H1 (cell line): ENCODE measurements at places on chromosomes 3 and 15. TPM values are rescaled to one million over a fixed set of nuclear protein-coding genes. Genes with fewer than 3 reads are reported as not detected.

- no peaks in the 10 kb centered on the region for H3K27me3 ChIP-seq
- H3K36me3 ChIP-seq = no peaks in the 10 kb centered on the region
- H3K27ac ChIP-seq = no peak overlapping the region
- no peak for DNase-seq
- H3K4me1 ChIP-seq = no peaks in the 10 kb centered on the region
These were observed 332.4 kb downstream of the ARPP21 start for GRCh38 chr3:35971686-35972085.

GRCh38 chr3:194623449-194624290 is 9.5 kb downstream of the TMEM44 start:
- no peak overlapping the region for H3K27ac ChIP-seq
- DNase-seq = no peak
- no peak overlapping the region for H3K4me3 ChIP-seq

GRCh38 chr3:157100608-157101396 is 59.1 kb downstream of the CCNL1 start:
- H3K36me3 ChIP-seq = no peaks in the 10 kb centered on the region
- no peak overlapping the region for H3K27ac ChIP-seq
- H3K4me1 ChIP-seq = peaks cover 3% of the 10 kb centered on the region; the same call in 1 of the 2 replicates
- no peak for DNase-seq

GRCh38 chr15:96325541-96326327 is 4.8 kb upstream of the NR2F2 start:
- H3K27me3 ChIP-seq = peaks cover 96% of the 10 kb centered on the region
- no peaks in the 10 kb centered on the region for H3K36me3 ChIP-seq
- H3K27ac ChIP-seq = no peak overlapping the region
- H3K4me3 ChIP-seq = no peak overlapping the region
- DNase-seq = no peak

SLC9C1 gene
- total RNA-seq = 0.24 and 1.1 TPM in 2 replicates

- H3K27me3 ChIP-seq = no peaks in the 10 kb centered on the region
- no peak for DNase-seq
- no peak overlapping the region for H3K4me3 ChIP-seq
- H3K4me1 ChIP-seq = no peaks in the 10 kb centered on the region
These were observed 597.5 kb upstream of the ROBO2 start for GRCh38 chr3:76442374-76442915.

DNA sequence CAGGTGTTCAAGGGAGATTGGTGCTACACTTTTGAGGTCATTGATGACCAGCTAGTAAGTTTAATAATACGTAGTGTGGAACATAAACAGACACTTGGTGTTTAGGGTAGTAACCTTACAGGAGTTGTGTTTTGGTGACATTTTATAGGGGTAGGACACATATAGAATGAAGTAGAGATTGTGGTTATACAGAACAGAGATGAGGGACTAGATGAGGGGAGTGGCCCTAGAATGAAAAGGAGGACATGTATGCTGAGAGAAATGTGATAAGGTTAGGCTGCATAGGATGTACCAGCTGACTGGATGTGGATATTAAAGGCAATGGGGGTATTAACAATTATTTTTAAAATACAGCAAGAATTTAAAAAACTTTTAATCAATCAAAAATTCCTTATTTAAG is 8.0 kb downstream of the MBNL1 start:
- H3K27ac ChIP-seq = no peak overlapping the region
- 0 out of 2 replicates have a peak, but pooled peaks cover 3% of the 10 kb centered on the region for H3K4me1 ChIP-seq
- DNase-seq = no peak
- H3K36me3 ChIP-seq = no peaks in the 10 kb centered on the region

- no peak overlapping the region for H3K4me3 ChIP-seq
- no peak overlapping the region for H3K27ac ChIP-seq
- H3K36me3 ChIP-seq = no peaks in the 10 kb centered on the region
These were observed 347.4 kb upstream of the DCBLD2 start for GRCh38 chr3:99248913-99249312.

SIDT1 gene
- total RNA-seq = not detected in 2 replicates

- DNase-seq = no peak
- H3K27ac ChIP-seq = no peak overlapping the region
- no peaks in the 10 kb centered on the region for H3K36me3 ChIP-seq
- H3K27me3 ChIP-seq = no peaks in the 10 kb centered on the region
These were observed 576.2 kb downstream of the TUSC7 start for GRCh38 chr3:117285737-117286136.

DNA sequence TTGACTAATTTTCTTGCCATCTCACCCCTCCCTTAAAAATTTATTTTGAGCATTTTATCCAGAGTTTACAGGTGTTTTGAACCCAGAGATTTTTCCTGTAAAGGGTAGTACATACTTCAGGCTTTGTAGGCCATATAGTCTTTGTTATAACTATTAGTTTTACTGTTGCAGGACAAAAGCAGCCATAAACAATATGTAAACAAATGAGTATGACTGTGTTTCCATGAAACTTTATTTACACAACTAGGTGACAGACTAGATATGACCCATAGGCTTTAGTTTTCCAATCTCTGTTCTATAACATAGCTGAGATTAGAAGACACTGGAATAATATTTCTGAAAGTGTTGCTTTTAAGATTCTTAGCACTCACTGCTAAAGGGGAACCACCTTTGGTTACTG is 587.9 kb downstream of the PDCD6IP start:
- no peak overlapping the region for H3K27ac ChIP-seq
- H3K36me3 ChIP-seq = no peaks in the 10 kb centered on the region
- no peaks in the 10 kb centered on the region for H3K4me1 ChIP-seq
- no peaks in the 10 kb centered on the region; the same call in 1 of the 2 replicates for H3K27me3 ChIP-seq
- DNase-seq = no peak

GMNC gene
- 0.24 and 0.50 TPM in 2 replicates for total RNA-seq

CLDN18 gene
- total RNA-seq = not detected in 2 replicates

DNA sequence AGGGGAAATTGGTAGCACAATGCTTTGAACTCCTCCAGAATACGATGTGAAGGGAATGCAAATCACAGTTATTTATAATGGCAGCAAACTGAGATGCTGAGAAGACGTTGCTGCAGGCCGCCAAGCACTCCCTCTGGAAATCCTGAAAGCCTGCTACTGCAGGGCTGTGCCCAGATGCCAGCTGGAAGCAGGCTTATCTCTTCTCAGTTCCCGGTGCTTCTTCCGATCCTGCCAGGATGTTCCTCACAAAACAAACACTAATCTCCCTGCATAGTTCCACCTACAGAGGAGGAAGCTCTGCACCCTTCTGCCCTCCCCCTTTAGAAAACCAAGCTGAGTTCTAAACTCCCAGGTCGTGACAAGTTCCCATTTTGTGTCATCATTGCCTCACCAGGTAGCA is 201.7 kb upstream of the BCL6 start:
- H3K27me3 ChIP-seq = no peaks in the 10 kb centered on the region
- no peak overlapping the region for H3K27ac ChIP-seq
- no peak for DNase-seq
- H3K36me3 ChIP-seq = no peaks in the 10 kb centered on the region

- no peak overlapping the region for H3K4me3 ChIP-seq
- H3K4me1 ChIP-seq = peaks cover 5% of the 10 kb centered on the region
- H3K36me3 ChIP-seq = no peaks in the 10 kb centered on the region
These were observed 88.8 kb downstream of the IGF1R start for GRCh38 chr15:98737159-98737558.

GRCh38 chr3:30516238-30516637 is 90.2 kb upstream of the TGFBR2 start:
- no peak overlapping the region for H3K4me3 ChIP-seq
- H3K27ac ChIP-seq = no peak overlapping the region
- H3K36me3 ChIP-seq = no peaks in the 10 kb centered on the region
- no peaks in the 10 kb centered on the region for H3K4me1 ChIP-seq
- DNase-seq = no peak

EPHA6 gene
- 2.8 and 3.2 TPM in 2 replicates for total RNA-seq

TTLL13 gene
- 0.19 TPM in 1 of 2 replicates, not detected in the other for total RNA-seq

DNA sequence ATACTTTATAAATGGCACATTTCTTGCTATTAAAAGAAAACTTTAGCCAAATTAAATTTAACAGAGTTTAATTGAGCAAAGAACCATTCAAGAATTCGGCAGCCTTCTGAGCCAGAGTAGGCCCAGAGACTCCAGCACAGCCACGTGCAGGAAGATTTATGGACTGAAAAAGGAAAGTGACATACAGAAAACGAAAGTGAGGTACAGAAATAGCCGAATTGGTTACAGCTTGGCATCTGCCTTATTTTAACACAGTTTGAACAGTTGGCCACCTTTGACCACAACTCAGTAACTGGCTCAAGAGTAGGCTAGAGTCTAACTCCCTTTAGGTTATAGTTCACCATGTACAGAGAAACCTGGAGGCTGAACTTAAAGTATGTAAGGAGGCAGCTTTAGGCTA is 17.6 kb downstream of the CFAP44 start:
- H3K4me1 ChIP-seq = no peaks in the 10 kb centered on the region
- H3K36me3 ChIP-seq = no peaks in the 10 kb centered on the region
- H3K4me3 ChIP-seq = no peak overlapping the region
- no peak for DNase-seq
- H3K27ac ChIP-seq = no peak overlapping the region

PLSCR4 gene
- total RNA-seq = 1.5 and 2.9 TPM in 2 replicates

GRCh38 chr3:65669163-65669875 is 369.4 kb downstream of the MAGI1 start:
- no peaks in the 10 kb centered on the region for H3K36me3 ChIP-seq
- no peaks in the 10 kb centered on the region for H3K4me1 ChIP-seq
- no peak overlapping the region for H3K4me3 ChIP-seq
- DNase-seq = no peak
- no peak overlapping the region for H3K27ac ChIP-seq

MUSTN1 gene
- total RNA-seq = 0.84 and 2.4 TPM in 2 replicates

C3orf38 gene
- 31.0 and 32.1 TPM in 2 replicates for total RNA-seq
